Pancreas (tissue), 10 donors: ENCODE measurements at places on chromosomes 4 and X. TPM values are rescaled to one million over a fixed set of nuclear protein-coding genes. Genes with fewer than 3 reads are reported as not detected.

GRCh38 chrX:83508526-83509253, 600 bp downstream of the POU3F4 start:
- H3K4me1 ChIP-seq, result no peaks in the 10 kb centered on the region
- DNase-seq, result no peak
- no peaks in the 10 kb centered on the region for H3K36me3 ChIP-seq
- H3K4me3 ChIP-seq, result no peak overlapping the region
- no peak overlapping the region for H3K27ac ChIP-seq

- no peak for DNase-seq
- H3K4me3 ChIP-seq, result no peak overlapping the region
- H3K4me1 ChIP-seq, result no peaks in the 10 kb centered on the region
- no peak overlapping the region for H3K27ac ChIP-seq
Measured at GRCh38 chr4:118400356-118400755, 47.6 kb upstream of the PRSS12 start.

DNA sequence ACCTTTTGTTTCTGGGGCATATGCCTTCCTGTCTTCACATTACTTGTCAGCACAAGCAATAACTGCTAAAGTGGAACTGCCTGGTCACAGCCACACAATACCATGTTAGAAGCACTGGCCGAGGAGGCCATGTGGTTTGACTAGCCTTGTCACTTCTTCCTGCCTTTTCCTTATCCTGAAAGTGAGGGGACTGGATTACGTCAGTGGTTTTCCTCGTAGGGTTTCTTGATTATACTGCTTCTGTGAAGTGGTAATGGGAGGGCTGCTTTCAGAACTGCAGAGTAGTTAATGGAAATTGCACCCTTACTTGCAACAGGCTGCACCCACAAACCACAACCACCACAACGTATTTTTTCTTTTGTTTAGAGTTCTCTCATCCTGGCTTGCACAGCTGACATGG, 26.6 kb downstream of the ZRSR2 start:
- no peak overlapping the region for H3K4me3 ChIP-seq
- peaks cover 3% of the 10 kb centered on the region for H3K4me1 ChIP-seq
- peaks cover 31% of the 10 kb centered on the region for H3K36me3 ChIP-seq
- H3K27ac ChIP-seq, result no peak overlapping the region
- no peak for DNase-seq

GRCh38 chr4:164461901-164462300, 292.0 kb upstream of the SMIM31 start:
- no peaks in the 10 kb centered on the region for H3K36me3 ChIP-seq
- H3K27me3 ChIP-seq, result no peaks in the 10 kb centered on the region
- no peak for DNase-seq
- H3K4me1 ChIP-seq, result no peaks in the 10 kb centered on the region
- no peak overlapping the region for H3K4me3 ChIP-seq
- H3K27ac ChIP-seq, result no peak overlapping the region

GRCh38 chrX:101429934-101430333, 21.9 kb downstream of the HNRNPH2 start:
- H3K4me3 ChIP-seq, result no peak overlapping the region
- H3K36me3 ChIP-seq, result no peaks in the 10 kb centered on the region
- no peaks in the 10 kb centered on the region for H3K4me1 ChIP-seq
- H3K27ac ChIP-seq, result no peak overlapping the region
- no peaks in the 10 kb centered on the region for H3K27me3 ChIP-seq

GRCh38 chrX:72042852-72043248, 88.9 kb downstream of the RTL5 start:
- no peak for DNase-seq
- no peaks in the 10 kb centered on the region for H3K36me3 ChIP-seq
- H3K4me3 ChIP-seq, result no peak overlapping the region
- H3K27ac ChIP-seq, result no peak overlapping the region
- no peaks in the 10 kb centered on the region for H3K4me1 ChIP-seq
- no peaks in the 10 kb centered on the region for H3K27me3 ChIP-seq

DNA sequence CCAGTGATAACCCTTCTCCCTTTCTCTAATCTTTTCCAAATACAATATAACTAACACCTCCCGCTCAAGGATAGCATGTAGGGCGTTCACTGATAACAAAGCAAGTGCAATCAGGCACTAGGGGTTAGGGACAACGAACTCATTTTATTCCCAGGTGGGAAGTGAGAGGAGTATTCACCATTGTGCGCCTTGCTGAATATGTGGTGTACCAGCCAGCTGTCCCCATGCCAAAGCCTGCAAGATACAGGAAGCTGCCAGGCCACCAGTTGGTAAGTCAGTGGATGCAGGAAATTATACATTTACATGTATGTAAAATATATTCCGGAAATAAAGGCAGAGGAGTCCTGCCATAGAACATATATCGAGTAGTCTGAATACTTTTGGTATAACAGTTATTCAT, 6.3 kb upstream of the HPRT1 start:
- no peak overlapping the region for H3K27ac ChIP-seq
- H3K27me3 ChIP-seq, result no peaks in the 10 kb centered on the region
- H3K4me3 ChIP-seq, result no peak overlapping the region
- no peaks in the 10 kb centered on the region for H3K36me3 ChIP-seq

- DNase-seq, result no peak
- no peak overlapping the region for H3K27ac ChIP-seq
- no peaks in the 10 kb centered on the region for H3K27me3 ChIP-seq
- H3K4me1 ChIP-seq, result no peaks in the 10 kb centered on the region
- no peak overlapping the region for H3K4me3 ChIP-seq
Measured at GRCh38 chr4:1360423-1361283, 13.6 kb downstream of the UVSSA start.

DNA sequence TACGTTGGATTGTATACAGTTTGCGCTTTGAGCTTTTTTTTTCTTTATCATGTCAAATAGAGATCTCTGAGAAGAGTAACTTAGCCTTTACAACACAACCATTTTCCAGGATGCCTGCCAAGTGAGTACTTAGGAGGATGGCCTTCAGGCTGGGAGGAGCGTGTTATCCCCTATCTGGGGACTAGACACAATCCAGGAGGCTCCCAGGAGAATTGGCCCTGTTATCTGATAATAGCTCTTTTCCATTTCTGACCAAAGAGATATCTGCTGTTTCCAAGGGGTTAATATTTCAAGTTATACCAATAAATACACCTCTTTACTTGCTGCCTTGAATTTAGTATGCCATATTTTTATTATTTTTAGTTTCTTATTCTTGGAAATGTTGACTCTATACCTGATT, 169.5 kb upstream of the SMARCAD1 start:
- H3K36me3 ChIP-seq, result no peaks in the 10 kb centered on the region
- H3K4me1 ChIP-seq, result no peaks in the 10 kb centered on the region
- no peak overlapping the region for H3K27ac ChIP-seq
- H3K4me3 ChIP-seq, result no peak overlapping the region
- H3K27me3 ChIP-seq, result no peaks in the 10 kb centered on the region

GRCh38 chrX:143669395-143669794, 33.5 kb upstream of the SLITRK4 start:
- no peaks in the 10 kb centered on the region for H3K36me3 ChIP-seq
- no peak overlapping the region for H3K27ac ChIP-seq
- no peak overlapping the region for H3K4me3 ChIP-seq
- H3K27me3 ChIP-seq, result no peaks in the 10 kb centered on the region
- DNase-seq, result no peak
- no peaks in the 10 kb centered on the region for H3K4me1 ChIP-seq

GRCh38 chrX:124230655-124231450, 101.6 kb upstream of the TEX13D start:
- no peaks in the 10 kb centered on the region for H3K4me1 ChIP-seq
- H3K36me3 ChIP-seq, result no peaks in the 10 kb centered on the region
- no peaks in the 10 kb centered on the region for H3K27me3 ChIP-seq
- no peak overlapping the region for H3K4me3 ChIP-seq
- no peak for DNase-seq

Gene MYL5
- total RNA-seq, result 6.0 TPM

Gene RBMXL3
- not detected for total RNA-seq

Gene ADGRG2
- 1.2 TPM for total RNA-seq
